ENCODE measurements at places on chromosomes 13 and 19. TPM values are rescaled to one million over a fixed set of nuclear protein-coding genes. Genes with fewer than 3 reads are reported as not detected.

GJB6 gene
- not detected for total RNA-seq

ADAMTSL5 gene
- 2.1 TPM for total RNA-seq

TMEM272 gene
- not detected for total RNA-seq

ERICH6B gene
- total RNA-seq: not detected

AP1M2 gene
- not detected for total RNA-seq

CYP4F3 gene
- total RNA-seq: not detected

SOX1 gene
- not detected for total RNA-seq

NOVA2 gene
- under 0.01 TPM for total RNA-seq

F10 gene
- 10.7 TPM for total RNA-seq

BEST2 gene
- not detected for total RNA-seq

MATK gene
- total RNA-seq: under 0.01 TPM

CRTC1 gene
- 2.8 TPM for total RNA-seq

ZNF560 gene
- total RNA-seq: 0.57 TPM

KLK6 gene
- not detected for total RNA-seq

PLD3 gene
- total RNA-seq: 199 TPM

TTC9B gene
- total RNA-seq: not detected

CPB2 gene
- not detected for total RNA-seq

ZNF439 gene
- total RNA-seq: 6.0 TPM

ZNF835 gene
- total RNA-seq: 0.18 TPM

IGSF23 gene
- total RNA-seq: not detected

DAND5 gene
- not detected for total RNA-seq

UBE2M gene
- total RNA-seq: 87.9 TPM

ZNF229 gene
- 12.2 TPM for total RNA-seq

KIR2DL1 gene
- not detected for total RNA-seq

MBD3L3 gene
- total RNA-seq: not detected

SMG9 gene
- 5.5 TPM for total RNA-seq

PRTN3 gene
- total RNA-seq: not detected

DENND1C gene
- total RNA-seq: not detected

MEDAG gene
- 18.6 TPM for total RNA-seq

CCNA1 gene
- total RNA-seq: 1.4 TPM

KLF2 gene
- 1.00 TPM for total RNA-seq

EFNB2 gene
- total RNA-seq: 0.46 TPM

YJEFN3 gene
- total RNA-seq: 0.57 TPM

MTUS2 gene
- not detected for total RNA-seq

CD70 gene
- total RNA-seq: not detected

LILRB4 gene
- not detected for total RNA-seq

Measured in smooth muscle cell of bladder (primary cell).